Activated CD8-positive, alpha-beta memory T cell treated with anti-CD3 and anti-CD28 coated beads for 24 hours (primary cell): ENCODE measurements at places on chromosomes 12 and 14.
A peak's percentile ranks its signal among the peaks of the same experiment; 100 is the strongest.

DNA sequence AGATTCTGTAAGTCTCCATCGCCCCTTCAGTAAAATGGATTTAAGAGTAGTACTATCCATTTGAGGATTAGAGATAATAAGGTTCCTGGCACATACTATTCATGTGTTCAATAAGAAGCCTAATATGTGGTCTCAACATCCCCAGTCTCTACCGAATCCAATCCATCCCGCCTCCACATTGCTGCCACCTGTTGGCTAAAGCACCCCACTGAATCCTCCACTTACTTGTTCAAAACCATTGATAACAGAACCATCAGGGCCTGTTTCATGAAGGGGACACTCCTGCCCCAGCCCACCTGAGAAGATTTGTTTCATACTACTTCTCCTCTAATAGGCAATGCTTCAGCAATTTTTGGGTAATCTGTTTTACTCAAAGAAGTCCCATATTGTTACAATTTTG is 147.5 kb downstream of the SLC2A13 start:
- no peak for DNase-seq

DNA sequence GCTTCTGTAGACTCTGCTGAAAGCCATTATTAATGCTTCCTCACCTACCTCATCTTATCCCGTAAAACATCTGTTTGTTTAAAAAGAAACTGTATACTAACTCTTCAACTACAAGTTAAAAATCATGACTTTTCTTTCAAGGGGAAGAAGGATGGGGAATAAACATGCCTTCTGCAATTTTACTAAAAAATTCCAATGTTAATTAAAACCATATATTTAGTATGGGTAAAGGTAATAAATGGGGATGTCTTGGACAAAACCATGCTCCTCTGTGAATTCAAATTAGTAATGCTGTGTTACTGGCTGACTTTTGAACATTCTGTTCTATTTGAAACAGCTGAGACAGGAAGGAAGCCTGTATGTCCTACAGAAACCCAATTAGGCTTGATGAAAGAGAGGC is 311.1 kb upstream of the DIO2 start:
- DNase-seq, result no peak

DNA sequence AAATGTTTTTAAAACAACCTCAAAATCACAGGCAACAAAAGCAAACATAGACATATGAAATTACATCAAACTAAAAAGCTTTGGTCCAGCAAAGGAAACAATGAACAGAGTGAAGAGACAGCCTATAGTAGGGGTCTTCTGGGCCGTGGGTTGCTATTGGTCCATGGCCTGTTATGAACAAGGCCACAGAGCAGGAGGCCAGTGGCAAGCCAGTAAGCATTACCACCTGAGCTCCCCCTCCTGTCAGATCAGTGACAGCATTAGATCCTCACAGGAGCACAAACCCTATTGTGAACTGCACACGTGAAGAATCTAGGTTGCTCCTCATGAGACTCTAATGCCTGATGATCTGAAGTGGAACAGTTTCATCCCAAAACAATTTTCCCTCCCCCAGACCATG is 174.0 kb downstream of the DIO2 start:
- DNase-seq, result no peak

DNA sequence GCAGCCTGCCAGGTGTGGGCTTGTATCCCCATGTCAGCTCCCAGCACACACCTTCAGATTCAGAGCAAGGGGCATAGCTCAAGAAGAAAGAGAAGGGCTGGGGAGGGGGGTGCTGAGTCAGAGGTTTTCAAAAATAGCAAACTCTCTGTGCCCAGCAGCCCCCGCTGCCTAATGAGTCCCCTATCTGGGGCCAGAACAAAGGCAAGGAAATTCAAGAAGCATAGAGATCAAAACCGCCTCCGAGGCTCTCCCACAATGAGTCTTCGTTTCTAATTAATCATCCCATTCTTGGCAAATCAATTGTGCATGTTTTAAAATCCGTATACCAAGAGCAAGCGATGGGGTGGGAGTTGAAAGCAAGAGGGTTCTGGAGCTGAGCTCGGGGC is 19.5 kb upstream of the CMKLR1 start:
- no peak for DNase-seq

- no peak for DNase-seq
These were observed 99.0 kb downstream of the GARIN6 start for GRCh38 chr12:99746538-99746937.

DNA sequence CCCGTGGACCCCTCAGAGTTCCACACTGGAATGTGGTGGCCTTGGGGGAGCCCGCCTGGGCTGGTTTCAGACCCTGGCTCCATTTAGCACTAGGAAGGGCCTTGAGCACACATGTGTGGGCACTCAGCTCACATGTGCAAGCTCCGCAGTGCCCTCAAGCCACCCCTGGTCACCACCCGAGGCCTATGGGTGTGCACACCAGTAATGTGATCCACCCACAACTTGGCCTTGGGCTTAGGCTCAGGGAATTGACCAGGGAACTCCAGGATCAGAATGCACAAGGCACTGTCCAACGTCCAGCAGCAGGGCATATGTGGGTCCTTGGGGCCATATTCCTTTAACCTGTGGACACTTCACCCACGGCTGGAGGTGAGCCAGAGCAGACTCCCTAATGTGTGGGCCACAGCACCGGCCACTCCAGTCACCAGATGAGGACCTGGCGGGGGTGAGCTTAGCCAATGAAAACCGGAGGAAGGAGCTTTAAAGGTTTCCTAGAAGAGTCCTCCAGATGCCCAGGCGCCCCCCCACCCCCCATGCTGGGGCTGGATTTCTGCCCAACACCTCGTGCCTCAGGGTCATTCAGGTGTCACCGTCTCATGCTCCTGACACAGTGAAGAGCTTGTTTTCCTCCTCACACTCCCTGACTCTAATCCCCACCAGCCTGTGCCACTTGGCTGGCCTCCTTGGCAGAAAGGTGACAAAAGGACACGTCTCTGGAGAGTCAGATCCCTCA is 209.2 kb downstream of the ZFP36L1 start:
- DNase-seq, result no peak

GRCh38 chr12:131733874-131734273 is 23.0 kb downstream of the SFSWAP start:
- peak; percentile 40 for DNase-seq

DNA sequence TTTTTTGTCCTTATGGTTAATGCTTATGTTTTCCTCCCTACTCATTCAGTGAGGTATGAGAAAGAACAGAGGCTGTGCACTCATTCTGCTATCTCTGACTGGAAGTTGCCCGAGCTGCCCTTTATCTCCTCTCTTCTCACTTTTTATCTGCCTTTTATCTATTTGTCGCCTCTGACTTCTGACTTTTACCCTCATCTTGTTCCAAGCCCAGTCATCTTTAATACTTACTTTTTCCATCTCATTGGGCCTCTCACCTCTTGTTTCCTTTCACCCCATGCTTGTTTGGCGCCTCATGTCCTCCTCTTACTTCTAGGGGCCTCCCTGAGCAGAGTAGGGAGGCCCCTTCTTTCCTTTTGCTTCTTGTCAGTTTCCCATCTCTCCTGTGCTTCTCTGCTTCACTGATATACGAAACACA is 50.7 kb downstream of the DIP2B start:
- no peak for DNase-seq

GRCh38 chr12:109708939-109709338 is 4.7 kb upstream of the FAM222A start:
- DNase-seq, result no peak

DNA sequence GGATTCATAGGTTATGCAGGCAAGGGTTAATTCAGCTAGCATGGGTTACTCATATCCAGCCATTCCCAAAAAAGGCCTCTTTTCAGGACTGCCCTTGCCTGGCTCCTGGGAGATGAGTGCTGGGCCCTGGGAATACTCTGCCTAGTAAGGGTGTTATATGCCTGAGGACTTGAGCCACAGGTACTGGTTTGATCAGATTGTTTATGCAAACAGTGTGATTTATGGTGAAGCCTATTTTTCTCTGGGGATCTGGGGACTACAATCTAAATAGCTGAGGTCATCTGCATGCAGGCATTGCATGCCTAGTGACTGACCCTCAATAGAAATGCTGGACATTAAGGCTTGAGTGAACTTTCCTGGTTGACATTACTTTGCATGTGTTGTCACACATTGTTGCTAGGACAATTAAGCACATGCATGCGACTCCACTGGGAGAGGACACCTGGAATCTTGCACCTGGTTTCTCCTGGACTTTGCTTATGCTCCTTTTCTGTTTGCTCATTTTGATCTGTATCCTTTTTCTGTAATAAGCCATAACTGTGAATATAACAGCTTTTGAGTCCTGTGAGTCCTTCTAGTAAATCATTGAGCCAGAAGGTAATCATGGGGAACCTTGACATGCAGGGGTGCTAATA is 73.0 kb downstream of the RAD51B start:
- DNase-seq, result no peak

DNA sequence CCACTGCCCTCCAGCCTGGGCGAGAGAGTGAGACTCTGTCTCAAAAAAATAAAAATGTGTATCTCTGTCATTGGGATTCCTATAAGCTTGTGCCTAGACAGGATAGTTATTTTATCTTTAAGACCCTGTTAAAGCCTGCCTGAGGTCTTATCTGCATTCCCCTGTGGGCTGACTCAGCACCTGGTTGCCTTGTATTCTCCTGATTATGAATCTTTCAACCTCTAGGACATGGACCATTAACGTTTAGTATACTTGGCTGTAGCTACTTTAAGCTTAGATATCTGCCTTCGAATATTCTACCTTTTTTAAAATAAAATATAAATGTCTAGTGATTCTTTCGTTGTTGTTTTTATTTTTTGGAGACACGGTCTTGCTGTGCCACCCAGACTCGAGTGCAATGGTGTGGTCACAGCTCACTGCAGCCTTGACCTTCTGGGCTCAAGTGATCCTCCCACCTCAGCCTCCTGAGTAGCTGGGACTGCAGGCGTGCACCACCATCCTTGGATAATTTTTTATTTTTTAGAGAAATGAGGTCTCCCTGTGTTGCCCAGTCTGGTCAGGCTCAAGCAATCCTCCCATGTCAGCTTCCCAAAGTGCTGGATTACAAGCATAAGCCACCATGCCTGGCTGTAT is 41.3 kb downstream of the RESF1 start:
- peak; percentile 26 for DNase-seq

DNA sequence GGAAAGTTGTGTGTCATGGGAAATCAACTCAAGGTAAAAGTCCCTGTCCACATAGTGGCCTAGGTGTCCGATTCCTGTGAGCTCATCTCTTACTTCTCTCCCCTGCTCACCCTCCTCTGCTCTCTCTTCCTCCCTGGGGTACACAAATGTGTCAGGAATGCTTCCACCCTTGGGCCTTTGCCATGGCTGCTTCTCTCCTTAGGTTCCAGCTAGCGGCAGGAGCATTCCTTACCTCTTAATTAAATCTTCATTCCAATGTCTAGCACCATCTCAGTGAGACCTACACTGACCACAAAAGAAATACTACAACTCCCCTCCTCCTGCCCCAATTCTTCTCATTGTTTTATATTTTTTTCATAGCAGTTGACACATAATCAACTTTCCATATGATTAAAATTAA is 298.6 kb downstream of the PDZRN4 start:
- DNase-seq, result no peak

DNA sequence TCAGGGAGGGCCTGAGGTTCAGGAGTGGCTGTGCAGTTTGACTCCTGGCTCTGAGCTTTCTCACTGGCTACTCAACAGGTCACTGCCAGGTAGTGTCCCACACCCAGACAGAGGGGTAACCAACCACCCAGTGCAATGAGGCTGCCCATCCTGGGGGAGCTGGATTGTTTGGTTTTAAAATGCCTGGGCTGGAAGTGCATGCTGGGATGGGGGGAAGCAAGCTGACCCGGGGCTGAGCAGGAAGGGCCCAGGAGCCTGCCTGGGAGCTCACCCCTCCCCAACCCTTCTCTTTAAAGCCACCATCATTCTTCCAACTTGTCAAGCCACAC is 12.6 kb upstream of the ABHD12B start:
- no peak for DNase-seq

- no peak for DNase-seq
These were observed 31.1 kb upstream of the SLC38A2 start for GRCh38 chr12:46403719-46404070.

DNA sequence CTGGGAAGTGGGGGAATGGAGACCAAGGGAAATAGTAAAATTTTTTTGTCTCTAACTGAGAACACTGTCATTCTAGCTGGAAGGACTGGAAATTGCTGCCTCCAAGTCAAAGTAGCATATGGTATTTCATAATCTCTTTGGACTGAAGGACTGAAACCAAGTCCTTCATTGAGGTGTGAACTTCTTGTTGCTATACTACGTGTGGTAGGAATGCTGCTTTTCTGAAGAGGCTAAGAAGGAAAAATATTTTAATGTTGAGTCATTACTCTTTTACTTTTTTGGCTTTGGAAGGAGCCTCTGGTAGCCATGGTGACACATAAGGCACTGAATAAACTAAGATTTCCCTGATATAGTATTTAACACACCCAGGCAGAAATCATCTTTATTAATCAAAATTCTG is 465.4 kb downstream of the NPAS3 start:
- DNase-seq, result no peak

GRCh38 chr12:102062419-102062806 is 622 bp upstream of the WASHC3 start:
- no peak for DNase-seq

GRCh38 chr12:14284184-14284722 is 81.2 kb upstream of the ATF7IP start:
- no peak for DNase-seq

- no peak for DNase-seq
These were observed 169.6 kb upstream of the FRMD6 start for GRCh38 chr14:51482102-51482501.

DNA sequence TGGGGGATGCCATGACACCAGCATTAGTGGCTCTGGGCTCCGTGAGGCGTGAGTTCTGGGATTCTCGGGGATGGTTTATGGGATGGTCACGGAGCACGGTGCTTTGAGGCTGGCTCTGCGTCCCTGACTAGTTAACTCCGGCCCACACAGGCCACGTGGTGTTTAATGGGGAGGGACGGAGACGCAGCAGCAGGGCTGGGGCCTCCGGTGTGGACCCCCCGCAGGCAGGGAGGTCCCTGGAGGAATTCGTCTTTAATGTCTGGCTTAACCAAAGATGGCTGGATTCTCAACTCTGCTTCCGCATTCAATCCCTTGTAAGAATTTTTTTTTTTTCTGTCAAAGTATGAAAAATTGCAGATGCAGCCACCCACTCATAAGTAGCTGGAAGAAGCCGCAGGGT is 86.4 kb upstream of the RFLNA start:
- DNase-seq, result no peak

DNA sequence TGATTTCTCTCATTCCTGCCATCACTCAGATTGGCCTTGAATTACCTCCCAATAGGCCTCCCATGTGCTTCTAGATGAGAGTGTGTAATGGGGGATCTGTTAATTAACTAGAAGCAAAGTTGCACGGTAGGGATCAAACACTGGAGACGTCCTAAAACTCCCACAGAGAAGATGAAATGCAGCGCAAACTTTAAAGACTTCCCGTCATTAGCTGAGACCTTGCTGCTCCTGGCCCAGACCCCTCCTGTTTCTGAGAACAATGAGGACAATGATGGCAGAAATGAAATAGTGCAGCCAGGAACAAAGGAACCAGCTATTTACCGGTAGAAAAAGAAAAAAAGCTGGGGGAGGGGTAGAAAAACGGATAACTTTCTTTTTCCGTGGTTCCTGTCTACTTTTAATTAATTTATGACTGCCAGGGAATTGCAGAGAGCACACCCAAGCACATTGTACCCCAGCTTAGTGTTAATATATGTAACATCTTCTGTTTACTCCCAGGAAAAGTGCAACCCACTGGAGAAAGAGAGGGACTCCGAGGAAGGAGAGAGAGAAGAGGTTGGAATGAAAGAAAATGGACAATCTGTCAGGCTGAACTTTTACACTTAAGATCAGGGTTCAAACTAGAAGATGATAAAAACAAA is 280.7 kb upstream of the SOX5 start:
- DNase-seq, result no peak

GRCh38 chr12:6839482-6840201 is 1.1 kb upstream of the GNB3 start:
- no peak for DNase-seq
